ENCODE measurements at places on chromosomes 12 and 14.

- peak; percentile 83 for DNase-seq
These were observed 26.0 kb upstream of the PTGR2 start for GRCh38 chr14:73825551-73826188.

DNA sequence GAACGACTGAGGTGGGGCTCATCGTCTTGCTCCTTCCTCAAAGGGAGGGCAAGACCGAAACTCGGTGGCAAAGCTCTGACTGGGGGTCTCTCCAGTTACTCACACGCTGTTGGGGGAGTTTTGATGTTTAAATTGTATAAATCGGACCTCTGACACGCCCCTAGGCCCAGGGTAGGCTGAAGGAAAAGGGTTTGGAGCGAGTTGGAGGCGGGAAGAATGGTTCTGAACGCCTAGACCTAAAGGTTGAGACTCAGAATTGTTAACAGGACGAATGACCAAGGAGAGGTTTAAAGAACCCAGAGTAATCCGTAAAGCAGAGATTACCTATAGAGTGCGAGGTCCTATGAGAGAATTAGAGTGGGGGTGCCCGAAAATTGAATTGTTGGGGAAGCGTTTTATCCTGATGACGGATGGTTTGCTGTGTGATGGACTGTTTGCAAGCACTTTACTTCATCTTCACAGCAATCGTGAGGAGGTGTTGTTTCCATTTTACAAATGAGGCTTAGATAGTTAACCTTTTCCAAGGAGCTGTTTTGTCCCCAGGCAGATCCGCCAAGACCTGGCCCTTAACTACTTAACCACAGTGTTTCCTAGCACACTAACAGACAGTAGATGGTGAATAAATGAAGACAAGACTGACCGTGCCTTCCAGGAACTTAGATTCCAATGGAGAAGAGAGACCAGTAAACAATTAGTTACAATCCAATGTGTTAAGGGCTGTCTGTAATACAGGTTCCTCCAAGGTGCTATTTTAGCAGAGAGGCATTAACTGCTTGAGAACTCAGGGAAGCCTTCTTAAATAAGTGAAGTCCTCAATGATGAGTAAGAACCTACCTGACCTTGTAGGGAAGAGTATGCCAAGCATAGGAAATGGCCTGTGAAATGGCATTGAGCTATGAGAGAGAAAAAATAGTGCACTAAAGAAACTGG, 929 bp upstream of the UBE2N start:
- DNase-seq = no peak

DNA sequence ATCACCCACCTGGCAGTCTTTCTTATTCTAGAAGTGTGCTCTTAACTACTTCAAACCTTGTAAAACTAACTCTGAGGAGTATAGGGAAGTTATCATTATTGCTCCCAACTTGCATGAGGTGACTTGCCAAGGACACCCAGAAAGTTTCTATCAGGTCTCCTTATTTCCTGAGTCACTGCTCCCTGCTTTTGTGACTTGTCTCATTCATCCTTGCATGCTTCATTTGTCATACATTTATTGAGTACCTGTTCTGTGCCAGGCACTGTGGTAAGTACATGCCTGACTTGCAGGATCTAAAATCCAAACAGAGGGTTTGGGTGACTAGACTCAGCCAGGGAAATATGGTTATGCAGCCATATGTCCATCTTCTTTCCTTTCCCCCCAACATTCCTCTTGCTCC, 25.5 kb downstream of the CFAP251 start:
- DNase-seq = no peak

GRCh38 chr12:123991372-123991951, 18.4 kb downstream of the ZNF664 start:
- no peak for DNase-seq

- DNase-seq = no peak
These were observed 356.7 kb downstream of the LRIG3 start for GRCh38 chr12:58563621-58564020.

GRCh38 chr14:88228522-88229236, 94.4 kb downstream of the KCNK10 start:
- DNase-seq = no peak

- no peak for DNase-seq
These were observed 786.2 kb upstream of the FBXO33 start for GRCh38 chr14:40218282-40218941.

GRCh38 chr12:46677749-46678148, 148.0 kb downstream of the SLC38A4 start:
- DNase-seq = no peak

- DNase-seq = no peak
These were observed 53.3 kb upstream of the NCOR2 start for GRCh38 chr12:124620606-124621295.

DNA sequence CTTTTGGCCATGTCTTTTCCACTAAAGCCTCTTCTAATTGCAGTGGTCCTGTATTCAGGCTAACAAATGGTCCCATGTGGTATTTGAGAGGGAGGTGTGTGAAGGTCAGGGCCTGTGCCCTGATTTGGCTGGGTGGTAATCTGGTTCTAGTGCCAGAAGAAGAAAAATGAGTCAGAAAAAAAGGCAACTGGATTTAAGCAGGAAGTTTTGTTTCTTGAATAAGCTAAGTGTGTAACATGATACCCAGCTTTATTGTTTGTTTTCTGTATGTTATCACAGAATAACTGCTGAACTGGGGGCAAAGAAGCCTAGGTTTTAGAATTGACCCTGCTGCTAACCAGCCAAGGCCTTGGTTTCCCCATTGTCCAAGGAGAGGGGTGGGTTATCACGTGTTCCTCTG, 134.0 kb downstream of the ANO6 start:
- no peak for DNase-seq

GRCh38 chr12:25970082-25970481, 11.6 kb downstream of the RASSF8 start:
- no peak for DNase-seq

DNA sequence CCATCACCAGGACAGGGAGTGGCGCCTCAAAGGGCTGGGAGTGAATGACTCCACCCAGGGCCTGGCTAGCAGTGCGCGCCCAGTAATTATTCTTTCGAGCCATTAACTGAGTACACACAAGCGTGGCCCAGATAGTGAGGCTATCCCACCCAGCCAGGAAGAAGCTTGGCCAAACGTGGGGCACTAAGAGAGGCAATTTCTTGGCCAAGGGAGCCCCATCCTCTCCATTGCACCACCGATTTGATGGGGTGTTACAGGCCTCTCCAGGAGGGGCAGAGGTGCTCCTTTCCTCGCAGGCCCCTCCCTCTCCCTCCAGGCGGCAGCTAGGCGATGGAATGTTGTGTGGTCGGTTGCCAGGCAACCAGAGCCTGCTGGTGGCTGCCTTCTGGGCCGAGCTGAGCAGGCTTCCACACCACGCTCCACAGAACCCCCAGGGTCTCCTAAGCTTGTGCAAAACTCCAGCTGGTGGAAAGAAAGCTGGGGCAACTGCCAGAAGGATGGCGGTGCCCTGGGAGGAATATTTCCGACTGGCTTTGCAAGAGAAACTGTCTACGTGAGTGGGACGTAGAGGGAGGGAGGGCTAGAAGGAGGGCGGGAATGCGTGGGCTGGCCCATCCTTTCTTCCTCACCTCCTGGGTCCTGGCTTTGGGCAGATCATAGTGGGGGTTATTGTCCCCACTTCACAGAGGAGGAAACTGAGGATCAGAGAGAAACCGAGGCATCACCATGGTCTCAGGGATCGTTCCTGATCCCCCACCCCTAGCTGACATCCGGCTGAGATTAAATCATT, at the start of gene CFAP73:
Gene CFAP73, plus strand, starts transcription at position 364 of the 790 bp plus-strand sequence. Its CDS starts 134 bp downstream, at position 498.
- no peak for DNase-seq

DNA sequence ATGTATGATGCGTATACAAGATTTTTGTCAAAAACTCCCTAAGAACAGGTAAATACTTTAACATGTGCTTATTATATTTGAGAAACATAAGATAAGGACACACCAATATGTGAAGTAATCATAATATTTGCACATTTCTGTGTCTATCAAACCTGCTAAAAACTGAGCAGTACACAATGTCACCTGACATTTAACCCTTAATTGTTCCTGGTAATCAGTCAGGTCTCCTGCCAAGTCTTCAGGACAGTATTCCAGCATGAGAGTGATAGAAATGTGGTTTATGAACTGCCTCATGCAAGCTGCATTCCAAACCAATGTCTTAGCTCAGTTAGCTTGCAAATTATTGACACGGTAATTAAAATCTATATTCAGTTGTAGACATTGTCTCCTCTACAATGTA, 4.2 kb downstream of the SOX5 start:
- no peak for DNase-seq

- no peak for DNase-seq
These were observed 1598.3 kb downstream of the AACS start for GRCh38 chr12:126663304-126664094.

GRCh38 chr14:104278214-104278534, 139.8 kb downstream of the KIF26A start:
- DNase-seq = no peak

GRCh38 chr12:108611884-108612415, 14.1 kb upstream of the TMEM119 start:
- DNase-seq = peak; percentile 71

DNA sequence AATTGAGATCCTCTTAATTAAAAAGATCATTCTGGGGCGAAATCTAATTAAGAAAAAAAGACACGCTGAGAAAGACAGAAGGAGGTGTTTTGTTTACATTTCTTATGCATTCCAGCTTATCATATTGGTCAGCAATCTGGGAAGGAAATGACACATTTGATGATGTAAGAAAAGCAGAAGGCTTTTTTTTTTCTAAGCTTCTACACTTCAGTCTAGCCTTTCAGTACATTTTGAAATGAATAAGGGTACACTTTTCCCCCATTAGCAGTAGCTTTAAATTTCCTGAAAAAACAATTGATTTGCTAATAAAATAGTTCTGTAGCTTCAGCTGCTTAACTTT, 5.9 kb upstream of the GSC start:
- no peak for DNase-seq

DNA sequence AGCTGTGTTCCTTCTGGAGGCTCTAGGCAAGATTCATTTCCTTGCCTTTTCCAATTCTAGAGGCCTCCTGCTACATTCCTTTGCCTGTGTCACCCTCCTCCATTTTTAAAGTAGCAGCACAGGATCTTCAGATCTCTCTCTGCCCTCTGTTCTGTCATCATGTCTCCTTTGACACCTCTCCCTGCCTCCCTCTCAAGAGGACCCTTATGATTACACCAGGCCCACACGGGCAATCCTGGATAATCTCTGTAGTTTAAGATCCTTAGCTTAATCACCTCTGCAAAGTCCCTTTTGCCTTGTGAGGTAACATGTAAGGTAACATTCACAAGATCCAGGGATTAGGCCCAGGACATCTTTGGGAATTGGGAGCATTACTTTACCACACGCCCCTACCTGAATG, 155.2 kb downstream of the SYNE2 start:
- no peak for DNase-seq

GRCh38 chr14:54301359-54301758, 95.4 kb upstream of the CDKN3 start:
- DNase-seq = no peak

GRCh38 chr14:37985826-37986470, 221.8 kb upstream of the SSTR1 start:
- DNase-seq = peak; percentile 71

- DNase-seq = no peak
These were observed 153.7 kb downstream of the SLC25A21 start for GRCh38 chr14:37018571-37019240.

DNA sequence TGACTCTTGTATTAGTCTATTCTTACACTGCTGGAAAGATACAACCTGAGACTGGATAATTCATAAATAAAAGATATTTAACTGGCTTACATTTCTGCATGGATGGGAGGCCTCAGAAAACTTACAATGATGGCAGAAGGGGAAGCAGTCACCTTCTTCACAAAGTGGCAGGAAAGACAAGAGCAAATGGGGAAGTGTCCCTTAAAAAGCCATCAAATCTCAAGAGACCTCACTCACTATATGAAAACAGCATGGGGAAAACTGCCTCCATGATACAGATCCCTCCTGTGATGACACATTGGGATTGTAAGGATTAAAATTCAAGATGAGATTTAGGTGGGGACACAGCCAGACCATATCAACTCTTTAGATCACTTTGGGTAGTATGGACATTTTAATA, 83.7 kb downstream of the TMTC3 start:
- DNase-seq = no peak

DNA sequence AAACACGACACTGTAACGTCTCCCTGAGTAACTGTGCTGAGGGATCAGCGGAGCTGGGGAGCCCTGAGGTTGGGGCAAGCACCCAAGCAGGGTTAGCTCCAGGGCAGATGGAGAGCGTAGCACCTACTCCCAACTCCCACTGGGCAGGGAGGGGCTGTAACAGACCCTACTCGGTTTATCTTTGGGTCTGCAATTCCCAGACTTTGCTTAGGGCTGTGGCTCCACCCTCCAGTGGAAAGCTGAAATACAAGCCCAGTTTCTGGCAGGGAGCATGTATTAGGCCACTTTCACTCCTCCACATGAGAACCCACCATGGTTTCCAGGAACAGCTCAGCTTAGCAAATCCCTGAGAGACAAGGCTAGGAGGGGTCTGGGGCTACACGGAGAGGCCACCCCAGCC, 17.3 kb upstream of the TC2N start:
- DNase-seq = no peak

DNA sequence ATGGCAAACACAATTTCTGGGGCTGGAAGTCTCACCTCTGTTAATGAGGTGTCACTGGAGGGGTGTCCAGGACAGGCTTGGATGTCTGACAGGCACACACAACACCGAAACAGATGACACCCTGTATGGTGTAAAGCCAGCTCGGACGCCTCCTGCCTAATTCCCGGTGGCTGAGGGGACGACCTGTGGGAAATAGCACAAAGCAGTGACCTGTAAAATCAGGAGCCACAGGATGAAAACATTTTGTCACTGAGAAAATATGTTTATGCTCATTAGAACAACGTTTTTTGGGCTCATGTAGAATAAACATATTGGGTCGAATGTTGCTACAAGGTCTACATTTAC, 285.0 kb upstream of the RTL1 start:
- DNase-seq = no peak

GRCh38 chr14:100802766-100803165, 23.2 kb upstream of the MEG3 start:
- DNase-seq = no peak

DNA sequence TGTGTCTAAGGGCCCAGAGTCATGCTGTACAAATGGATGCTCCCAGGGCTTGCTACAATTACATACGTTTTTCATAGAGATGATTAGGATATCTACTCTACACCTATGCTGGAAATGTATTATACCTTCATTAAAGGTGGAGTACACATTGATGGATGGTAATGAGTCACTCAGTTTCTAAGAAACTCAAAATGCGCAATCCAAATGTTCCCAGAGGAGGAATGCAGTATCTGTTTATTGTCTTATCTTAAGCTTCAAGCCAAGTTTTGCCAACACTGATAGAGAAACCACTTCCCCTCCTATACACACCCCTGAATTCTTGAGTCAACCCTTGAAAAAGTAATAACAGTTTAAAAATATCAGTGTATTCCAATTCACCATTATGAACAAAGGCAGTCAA, 266.6 kb upstream of the FAR2 start:
- DNase-seq = no peak

DNA sequence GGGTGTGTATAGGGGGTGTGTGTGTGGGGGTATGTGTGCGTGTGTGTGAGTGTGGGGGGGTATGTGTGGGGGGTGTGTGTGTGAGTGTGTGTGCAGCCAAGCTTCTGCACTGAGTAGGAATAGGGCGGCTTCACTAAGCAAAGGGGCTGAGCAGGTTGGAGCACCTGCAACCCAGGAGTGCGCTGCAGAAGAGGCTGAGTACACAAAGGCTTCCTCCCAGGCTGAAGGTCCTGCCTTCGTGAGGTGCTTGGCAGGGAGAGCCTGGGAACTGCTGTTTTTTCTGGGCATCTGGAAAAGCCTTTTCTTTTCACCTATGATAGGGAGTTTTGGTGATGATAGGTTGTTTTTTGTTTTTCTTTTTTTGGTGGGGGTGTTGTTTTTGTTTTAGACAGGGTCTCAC, 6.0 kb upstream of the NUDT14 start:
- DNase-seq = no peak

- DNase-seq = no peak
These were observed 96.8 kb downstream of the TXNDC16 start for GRCh38 chr14:52455291-52456088.
